Activated T-helper 17 cell treated with anti-CD3 and anti-CD28 coated beads, Interleukin-2, amount 50 U/mL, for 72 hours (primary cell): ENCODE measurements at places on chromosomes 11 and 22.

DNA sequence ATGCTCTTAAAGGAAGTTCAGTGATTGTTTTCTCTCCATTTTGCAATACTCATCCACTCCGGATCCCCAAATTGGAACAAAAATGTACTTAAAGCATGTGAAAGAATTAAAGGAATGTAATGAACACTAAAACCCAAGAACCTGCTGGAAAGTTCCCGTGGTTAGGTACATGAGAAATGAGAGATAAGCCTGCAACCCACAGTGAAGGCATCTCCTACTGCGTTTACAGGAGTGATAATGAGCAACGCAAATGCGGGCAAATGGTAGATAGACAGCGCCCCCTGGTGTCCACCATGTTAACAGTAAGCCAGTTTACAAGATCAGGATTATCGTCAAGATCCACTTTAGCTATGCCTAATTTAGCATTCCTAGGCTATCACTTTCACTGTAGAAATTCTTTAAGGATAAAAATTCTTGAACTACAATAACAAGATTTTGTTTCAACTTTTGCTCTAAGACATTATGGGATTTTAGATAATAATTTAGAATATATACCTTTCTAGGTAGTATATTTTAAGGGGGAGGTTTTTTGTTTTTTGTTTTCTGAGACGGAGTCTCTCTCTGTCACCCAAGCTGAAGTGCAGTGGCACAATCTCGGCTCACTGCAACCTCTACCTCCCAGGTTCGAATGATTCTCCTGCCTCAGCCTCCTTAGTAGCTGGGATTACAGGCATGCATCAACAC lies 29.9 kb downstream of the ALG9 start:
- ATAC-seq = peak; percentile 89

DNA sequence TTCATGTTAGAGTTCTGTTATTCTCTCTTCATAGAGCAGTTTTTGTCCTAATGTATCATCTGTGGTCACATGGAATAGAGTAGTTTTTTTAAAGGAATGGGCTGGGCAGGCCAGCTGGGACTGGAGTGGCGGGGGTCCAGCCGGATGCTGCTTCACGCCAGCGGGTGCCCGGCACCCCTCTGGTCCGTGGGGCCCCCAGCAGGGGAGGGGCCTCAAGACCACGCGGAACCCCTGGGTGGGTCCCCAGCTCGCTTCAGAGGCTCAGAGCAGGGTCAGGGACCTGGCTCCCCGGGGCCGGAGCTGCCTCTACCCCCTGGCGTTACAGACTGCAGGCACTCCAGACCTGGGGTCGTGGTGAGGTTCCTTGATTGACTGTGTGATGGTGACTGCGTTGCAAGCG lies 159.1 kb upstream of the HSD17B12 start:
- ATAC-seq = no peak

DNA sequence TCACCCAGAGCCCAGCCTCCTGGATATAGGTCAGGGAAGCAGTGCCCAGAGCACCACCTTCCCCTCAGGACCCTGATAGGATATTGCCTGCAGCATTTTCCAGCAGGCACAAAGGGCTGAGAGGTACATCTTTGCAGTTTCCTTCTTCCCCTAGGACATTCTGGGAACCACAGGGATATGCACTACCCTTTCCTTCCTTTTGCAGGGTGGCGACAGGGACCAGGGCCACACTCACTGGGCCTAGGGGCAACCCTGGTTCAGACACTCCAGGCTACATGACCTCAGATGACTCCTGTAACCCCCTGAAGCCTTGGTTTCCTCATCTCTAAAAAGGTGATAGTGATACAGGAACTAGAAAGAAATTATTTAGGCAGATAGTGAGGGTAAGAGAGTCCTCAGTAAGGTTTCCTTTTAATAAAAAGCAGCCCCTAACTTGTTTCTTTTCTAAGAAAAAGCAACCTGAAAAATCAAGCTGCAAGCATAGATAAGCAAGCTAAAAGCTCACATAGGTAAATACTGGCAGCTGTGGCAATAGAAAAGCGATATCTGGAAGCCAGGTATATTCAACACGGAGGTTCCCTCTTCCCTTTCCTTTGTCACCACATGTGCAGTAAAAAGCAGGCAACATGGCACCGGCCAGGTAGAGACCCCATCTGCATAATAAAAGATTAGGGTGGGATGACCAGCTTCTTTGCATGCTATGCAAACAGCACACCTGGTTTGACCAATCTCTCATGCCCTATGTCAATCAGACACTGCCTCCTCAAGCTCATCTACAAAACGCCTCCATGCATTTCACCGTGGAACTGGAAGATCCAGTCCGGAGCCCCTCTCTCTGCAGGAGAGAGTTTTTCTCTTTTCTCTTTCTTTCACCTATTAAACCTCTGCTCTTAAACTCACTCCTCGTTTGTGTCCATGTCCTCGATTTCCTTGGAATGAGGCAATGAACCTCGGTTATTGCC lies 13.2 kb upstream of the MRGPRX2 start:
- no peak for ATAC-seq

GRCh38 chr11:116960930-116961329 lies 123.5 kb upstream of the APOA1 start:
- ATAC-seq = no peak

DNA sequence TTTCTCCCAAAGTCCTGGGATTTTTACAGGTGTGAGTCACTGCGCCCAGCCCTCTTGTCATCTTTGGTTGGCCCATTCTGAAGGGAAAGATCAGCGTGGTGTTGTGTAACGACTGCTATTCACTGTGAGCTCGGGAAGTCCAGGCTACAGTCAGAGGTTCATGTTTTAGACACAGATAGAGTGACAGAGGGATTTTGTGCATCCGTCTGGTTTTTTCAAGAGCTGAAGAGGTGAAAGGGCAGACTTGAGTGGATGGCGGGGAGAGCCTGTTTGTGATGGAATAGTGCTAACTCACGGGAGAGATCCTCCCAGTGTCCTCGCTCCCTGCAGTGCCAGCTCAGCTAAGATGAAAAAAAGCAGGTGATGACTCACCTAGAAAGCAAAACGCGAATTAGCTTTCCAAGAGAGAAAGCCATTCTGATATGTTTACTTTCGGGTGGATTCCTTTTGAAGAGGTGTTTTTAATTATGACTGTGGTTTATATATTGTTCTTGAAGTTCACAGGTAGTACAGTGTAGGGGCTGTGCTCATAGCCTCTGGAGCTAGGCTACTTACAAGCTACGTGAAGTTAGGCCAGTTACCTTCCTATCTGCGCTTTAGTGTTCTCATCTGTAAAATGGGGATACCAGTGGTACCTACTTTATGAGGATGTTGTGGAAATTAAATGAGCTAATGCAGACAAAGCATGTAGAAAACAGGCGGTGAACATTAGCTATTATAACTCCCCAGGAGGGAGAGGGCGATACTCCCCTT lies 67.2 kb downstream of the C11orf91 start:
- peak; percentile 39 for ATAC-seq

DNA sequence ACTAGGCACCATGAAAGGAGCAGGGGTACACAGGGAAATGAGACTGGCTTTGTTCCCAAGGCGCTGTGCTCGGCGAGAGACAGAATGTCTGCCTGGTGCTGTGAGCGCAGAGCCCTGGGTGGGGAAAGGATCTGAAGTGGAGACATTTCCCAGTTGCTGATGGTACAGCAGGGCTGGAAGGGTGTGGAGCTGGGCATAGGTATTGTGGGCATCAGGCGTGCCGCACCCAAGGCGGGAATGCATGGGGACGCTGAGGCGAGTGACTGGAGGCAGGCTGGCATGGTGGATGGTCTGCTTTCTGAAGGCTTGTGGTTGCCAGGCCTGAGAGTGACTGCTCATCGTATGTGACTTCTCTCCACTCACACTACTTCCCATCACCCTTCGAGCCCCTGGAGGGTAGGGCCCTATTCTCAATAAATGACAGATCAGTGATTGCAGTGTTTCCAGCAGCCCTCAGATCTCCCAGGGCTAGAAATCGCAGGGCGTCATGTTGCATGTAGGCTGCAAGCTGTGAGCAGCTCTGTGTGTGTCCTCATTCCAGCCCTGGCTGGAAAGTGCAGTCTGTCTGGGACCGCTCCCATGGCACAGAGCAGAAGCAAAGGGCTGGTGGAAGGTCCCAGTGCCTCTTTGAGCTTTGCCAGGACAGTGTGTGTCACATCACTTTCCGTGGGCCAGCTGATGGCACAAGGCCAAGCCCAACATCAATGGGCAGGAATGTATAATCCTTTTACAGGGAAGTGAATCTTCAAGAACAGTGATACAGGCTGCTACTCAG lies 67.7 kb downstream of the TBC1D22A start:
- ATAC-seq = no peak

DNA sequence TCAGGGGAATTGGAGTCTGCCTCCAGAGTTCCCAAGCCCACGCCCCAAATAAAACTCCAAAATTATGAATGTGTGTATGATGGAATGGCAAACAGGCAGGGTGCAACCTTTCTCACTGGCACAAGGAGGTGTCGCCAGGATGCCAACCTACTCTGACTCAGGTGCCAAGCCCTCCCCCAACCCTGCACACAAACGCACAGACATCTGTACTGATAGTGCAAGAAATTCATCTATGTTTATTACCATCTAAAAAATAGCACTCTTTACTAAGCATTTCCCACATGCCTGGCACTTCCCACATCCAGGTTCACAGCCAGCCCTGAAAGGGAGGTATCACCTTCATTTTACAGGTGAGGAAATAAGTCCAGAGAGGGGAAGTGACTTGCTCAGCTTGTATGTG lies 1.2 kb downstream of the PLA2G3 start:
- ATAC-seq = no peak

DNA sequence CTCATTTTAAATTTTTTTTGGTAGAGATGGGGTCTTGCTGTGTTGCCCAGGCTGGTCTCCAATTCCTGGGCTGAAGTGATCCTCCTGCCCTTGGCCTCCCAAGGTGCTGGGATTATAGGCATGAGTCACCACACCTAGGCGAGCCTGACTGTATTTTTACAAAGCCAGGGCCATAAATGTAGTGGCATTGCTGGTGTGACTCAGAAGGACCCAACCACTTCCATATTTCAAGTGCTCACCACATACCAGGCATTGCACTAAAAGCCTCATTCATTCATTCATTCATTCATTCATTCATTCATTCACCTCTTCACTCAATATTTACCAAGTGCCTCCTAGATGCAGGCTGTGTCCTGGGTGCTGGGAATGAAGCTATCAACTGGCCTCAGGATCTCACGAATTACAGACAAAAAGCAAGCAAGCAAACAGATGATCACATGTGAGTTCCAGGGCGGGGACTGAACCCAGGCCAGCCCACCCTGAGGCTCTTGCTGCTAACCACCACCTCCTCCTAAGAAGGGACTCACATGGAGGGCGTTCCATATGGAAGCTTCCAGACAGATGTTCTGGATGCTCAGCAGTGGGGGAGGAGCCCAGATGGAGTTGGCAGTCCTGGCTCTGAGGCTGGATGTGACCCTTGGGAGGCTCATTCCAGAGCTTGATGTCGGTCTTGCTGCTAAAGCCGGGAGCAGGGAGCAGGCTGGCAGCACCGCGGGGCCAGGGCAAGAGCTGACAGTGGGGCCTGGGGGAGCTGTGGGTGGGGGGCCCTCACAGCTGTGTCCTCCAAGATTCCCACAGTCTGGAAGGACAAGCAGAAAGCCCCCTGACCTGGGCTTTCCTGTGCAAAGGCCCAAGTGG lies 158.8 kb downstream of the CTTN start:
- ATAC-seq = no peak

- peak; percentile 48 for ATAC-seq
Measured at GRCh38 chr11:1521382-1522080, 35.0 kb upstream of the MOB2 start.

- ATAC-seq = no peak
Measured at GRCh38 chr11:122412581-122412980, 242.9 kb upstream of the UBASH3B start.

GRCh38 chr11:112345706-112346105 lies 85.0 kb upstream of the PLET1 start:
- ATAC-seq = no peak

DNA sequence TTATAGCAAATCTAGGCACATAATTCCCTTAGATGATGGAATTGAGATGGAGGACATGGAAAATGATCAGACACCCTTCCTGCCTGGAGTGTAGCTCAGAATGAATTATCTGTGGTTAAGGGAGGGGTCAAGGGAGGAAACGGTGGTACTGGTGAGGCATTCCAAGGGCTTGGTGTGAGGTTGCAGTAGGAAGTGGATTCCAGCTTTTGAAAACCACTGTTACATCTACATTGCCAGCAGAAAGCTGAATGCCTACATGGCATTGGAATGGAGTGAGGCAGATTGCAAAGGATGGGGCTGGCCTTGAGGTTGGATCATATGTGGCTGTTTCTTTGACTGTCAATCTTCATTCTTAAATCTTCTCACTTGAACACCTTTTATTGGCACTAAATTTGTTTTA lies 684.4 kb downstream of the NTM start:
- ATAC-seq = no peak

DNA sequence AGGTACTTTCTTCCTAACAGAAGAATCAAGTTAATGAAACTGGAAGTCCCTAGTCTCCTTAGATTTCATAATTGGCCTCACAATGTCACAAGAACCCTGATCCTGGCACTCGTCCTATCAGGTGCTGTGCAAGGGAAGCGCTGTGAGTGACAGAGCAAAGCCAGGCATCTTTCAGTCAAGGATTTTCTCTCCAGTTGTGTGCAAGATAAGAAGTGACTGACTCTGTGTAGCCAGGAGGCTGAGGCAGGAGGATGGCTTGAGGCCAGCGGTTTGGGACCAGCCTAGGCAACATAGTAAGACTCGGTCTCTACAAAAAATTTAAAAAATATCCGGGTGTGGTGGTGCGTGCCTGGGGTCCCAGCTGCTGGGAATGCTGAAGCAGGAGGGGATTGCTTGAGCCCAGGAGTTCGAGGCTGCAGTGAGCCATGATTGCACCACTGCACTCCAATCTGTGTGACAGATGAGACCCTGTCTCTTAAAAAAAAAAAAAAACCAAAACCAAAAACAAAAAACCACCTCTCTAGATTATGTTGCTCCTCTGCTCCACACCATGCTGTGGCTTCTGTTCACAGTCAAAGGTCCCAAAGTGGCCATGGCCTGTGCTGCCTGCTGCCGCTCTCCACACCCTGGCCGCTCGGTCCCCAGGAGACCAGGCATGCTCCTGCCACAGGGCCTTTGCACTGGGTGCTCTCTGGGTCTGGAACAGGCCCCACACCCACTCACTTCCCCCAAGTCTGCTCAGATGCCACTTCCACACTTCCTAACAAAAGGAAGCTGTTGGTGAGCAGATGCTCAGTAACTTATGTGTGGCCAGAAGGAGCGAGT lies 54.2 kb upstream of the CLDN5 start:
- no peak for ATAC-seq

DNA sequence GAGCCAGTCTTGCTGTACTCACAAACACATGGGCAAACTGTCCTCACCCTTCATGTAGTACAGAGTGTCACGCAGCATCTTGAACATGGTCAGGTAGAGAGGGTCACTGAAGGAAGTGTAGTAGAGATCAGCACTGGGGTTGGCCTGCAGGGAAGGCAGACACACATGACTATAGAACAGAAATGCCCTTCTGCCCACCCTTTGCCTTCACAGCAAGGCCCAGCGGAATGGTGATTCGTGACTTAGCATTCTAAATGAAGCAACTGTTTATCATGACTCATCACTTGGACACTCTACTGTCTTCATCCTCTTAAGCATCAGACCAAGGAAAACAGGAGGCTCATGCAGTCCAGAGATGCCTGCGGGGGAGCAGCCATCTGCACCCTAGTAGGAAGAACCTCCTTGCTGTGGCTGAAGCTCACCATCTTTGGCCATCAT lies 33.4 kb downstream of the SERPIND1 start:
- no peak for ATAC-seq

GRCh38 chr11:6648501-6648900 lies 7.1 kb downstream of the DCHS1 start:
- no peak for ATAC-seq

- ATAC-seq = no peak
Measured at GRCh38 chr22:20868025-20868962, 9.5 kb downstream of the SNAP29 start.

- ATAC-seq = no peak
Measured at GRCh38 chr11:34926101-34926830, 9.8 kb downstream of the PDHX start.

- ATAC-seq = peak; percentile 16
Measured at GRCh38 chr22:42978453-42979103, 36.4 kb downstream of the PACSIN2 start.
